ENCODE measurements at places on chromosomes 5 and 9. TPM values are rescaled to one million over a fixed set of nuclear protein-coding genes. Genes with fewer than 3 reads are reported as not detected.

PWWP2A gene
- 63.5 TPM for total RNA-seq

DIPK1B gene
- 38.2 TPM for total RNA-seq

AUH gene
- total RNA-seq: 20.2 TPM

OLFML2A gene
- 5.8 TPM for total RNA-seq

FBXW2 gene
- 62.1 TPM for total RNA-seq

CACFD1 gene
- total RNA-seq: 20.0 TPM

DMRT3 gene
- not detected for total RNA-seq

N4BP3 gene
- 32.1 TPM for total RNA-seq
